ENCODE measurements at places on chromosomes 12 and 14.

- DNase-seq = no peak
These were observed 34.6 kb downstream of the SLC6A12 start for GRCh38 chr12:179131-179884.

GRCh38 chr12:8698879-8699278 is 1.1 kb downstream of the RIMKLB start:
- no peak for DNase-seq

DNA sequence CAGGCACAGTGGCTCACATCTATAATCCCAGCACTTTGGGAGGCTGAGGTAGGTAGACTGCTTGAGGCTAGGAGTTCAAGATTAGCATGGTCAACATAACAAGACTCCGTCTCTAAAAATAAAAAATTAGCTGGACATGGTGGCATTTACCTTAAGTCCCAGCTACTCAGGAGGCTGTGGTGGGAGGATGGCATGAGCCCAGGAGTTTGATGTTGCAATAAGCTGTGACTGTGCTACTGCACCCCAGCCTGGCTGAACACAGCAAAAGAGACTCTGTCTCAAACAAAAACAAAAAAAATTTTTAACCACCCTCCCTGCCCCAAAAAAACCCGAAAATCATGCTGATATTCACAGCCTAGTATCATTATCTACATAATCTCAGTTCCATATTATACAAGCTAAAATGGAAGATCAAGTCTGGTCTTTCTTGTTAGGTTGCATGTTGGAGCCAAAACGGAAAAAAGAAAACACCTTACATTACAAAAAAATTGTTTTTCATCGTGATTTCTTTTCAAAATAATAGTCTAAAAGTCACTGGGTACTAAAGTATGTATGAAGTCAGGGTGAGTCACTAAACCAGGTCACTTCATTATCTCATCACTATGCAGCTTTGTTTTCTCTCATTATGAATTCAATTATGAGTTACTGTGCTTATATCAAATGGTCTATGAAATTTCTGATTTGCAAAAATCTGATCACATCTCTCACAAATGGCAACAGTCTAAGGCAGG is 13.8 kb downstream of the GXYLT1 start:
- no peak for DNase-seq

- DNase-seq = no peak
These were observed 25.4 kb downstream of the AP5M1 start for GRCh38 chr14:57293866-57294837.

DNA sequence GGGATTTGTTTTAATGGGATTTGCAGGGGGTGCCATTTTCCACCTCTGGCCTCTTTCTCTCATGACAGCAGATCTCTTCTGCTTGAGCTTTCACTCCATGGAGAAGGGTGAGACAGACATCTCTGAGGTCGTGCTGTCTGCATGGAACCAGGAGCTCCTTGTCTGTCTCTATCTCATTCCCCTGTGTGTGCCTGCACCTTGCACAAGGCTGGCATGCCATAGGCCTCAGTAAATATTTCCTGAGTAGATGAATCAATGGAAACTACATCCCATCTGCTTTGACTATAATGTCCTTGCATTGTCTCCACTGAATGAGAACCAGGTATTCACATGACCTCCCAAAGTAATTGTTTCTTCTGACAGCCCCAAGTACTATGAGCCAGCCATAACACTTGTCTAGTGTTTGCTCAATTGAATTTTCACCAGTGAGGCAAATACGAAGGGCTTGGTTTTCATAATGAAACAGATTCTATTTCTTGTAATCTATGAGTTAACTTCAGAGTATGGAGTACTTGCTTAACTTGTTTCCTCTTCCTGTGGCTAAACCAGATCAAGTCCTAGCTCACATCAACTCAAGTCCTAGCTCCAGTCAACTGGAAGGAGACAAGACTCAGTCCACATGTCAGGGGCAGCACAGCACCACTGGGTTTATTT is 32.3 kb downstream of the KCNK13 start:
- no peak for DNase-seq

DNA sequence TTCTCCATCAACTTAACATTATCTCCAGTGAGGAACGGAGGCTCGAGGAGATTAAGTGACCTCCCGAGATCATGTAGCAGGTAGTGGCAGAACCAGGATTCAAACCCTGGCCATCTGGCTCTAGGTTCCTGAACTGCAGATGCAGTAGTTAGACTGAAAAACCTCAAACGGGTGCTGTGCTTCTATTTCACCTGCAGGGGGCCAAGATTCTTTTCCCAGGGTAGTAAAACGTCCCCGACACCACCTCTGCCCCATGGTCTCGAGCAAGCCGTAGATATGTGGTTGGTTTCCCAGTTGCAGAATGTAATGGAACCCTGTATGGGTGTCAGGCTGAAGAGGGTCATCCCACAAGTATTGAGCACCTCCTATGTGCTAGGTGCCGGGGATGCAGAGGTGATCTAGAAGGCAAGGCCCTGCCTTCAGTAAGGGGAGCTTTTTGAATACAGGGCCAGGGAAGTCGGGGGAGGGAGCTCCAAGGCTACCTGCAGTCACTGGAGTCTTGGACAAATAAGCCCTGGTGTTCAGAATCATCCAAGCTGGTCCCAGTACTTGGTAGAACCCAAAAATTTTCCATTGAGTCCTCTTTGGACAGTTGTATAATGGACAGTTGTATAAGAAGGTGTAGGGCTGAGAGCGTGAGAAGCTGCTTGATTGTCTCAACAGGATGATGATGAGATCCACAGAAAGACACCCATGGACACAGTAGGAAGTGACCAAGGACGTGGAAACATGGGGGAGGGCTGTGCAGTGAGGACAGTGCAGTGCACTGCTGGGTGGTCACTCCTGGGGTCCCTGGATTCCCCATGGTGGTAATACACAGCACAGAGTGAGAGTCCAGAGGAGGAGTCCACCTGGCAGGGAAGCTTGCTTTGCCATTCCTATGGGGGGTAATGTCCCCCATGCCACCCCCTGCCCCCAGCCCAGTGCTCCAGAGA is 197.2 kb downstream of the CHST11 start:
- peak; percentile 28 for DNase-seq

- no peak for DNase-seq
These were observed 39.8 kb downstream of the OTX2 start for GRCh38 chr14:56770512-56770911.

GRCh38 chr12:110677206-110677911 is 11.6 kb downstream of the HVCN1 start:
- no peak for DNase-seq

DNA sequence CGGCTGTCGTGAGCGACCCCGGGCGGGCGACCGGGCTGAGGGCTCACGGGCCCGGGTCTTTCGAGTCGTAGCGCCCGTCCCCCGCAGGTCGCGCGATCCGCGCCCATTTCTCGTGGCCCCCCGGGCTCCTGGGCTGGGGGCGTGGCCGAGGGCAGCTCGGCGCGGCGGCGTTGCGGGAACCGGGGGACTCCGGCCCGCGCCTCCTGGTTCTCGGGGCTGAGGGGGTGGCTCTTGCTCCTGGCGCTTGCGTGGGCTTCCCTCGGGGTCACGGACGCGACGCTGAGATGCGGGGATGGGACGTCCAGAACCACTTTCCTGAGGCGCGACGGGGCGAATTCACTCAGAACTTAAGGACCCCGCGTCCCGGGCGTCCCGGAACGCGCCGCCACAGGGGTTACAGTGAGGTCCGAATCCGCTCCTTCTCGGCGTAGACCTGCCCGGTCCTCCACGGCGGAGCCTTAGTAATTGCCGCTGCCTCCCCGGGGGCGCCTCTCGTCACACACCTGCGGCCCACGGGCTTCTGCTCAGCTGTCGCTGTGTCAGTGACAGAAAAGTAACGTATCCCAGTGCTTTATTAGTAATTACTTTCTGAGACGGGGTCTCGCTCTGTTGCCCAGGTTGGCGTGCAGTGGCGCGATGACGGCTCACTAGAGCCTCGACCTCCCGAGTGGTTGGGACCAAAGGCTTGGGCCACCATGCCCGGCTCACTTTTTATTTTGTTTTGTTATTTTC is 606 bp downstream of the EP400 start:
- DNase-seq = peak; percentile 43

- DNase-seq = no peak
These were observed 1554.5 kb upstream of the FLRT2 start for GRCh38 chr14:83975435-83975834.

DNA sequence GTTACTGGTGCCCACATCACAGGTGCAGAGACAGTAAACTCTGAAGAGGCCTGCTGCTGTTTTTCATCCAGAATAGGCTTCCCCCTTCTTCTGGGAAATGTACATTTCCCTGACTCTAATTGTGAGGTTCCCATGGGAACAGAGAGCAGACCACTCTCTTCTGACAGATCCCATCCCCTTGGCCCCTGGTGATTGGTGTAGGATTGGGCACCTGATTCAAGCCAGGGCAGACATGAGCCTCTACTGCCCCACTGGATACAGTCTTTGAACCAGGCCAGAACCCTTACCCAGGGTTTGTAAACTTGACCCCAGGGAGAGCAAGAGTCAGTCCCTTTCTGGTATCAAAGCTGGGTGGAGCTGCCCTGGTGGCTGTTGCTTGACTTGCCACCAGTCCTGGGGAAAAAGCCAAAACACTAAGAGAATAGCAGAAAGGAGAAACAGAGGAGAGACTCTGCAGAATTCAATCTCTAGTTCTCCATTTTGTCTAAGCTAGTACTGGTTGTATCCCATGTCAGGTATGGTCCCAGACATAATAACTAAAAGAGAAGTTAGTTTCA is 14.8 kb upstream of the NFYB start:
- no peak for DNase-seq

- no peak for DNase-seq
These were observed 84.4 kb upstream of the DDHD1 start for GRCh38 chr14:53237488-53237887.

DNA sequence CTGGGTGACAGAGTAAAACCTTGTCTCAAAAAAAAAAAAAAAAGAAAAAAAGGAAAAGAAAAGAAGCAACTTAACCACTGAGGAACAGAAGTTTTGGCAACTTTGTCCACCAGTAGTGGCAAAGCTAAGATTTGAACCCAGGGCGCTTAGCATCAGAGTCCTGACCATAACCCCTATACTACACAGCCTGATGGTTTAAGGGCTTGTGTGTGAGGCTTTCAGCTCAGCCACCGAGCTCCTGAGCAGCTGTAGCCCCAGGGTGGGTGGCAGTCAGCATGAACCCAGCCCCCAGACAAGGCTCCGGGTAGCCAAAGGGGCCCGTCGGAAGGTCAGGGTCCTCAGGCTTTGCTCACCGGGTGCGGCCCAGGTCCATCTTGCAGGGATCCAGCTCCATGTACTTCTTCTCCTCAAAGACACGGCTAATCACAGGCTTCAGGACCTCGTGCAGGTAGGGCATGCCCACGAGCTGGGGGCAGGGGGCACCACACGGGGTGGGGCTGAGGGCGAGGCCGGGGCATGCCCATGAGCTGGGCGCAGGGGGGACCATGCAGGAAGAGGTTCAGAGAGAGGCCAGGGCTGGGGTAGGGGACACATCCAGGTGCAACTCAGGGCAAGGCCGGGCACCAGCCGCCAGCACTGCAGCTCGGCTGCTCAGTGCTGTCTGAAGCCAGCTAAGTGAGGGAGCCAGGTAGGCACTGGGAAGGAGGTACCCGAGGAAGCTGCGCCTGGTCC is 20.9 kb downstream of the RASAL1 start:
- no peak for DNase-seq

GRCh38 chr14:70473825-70474224 is 21.9 kb downstream of the ADAM21 start:
- DNase-seq = no peak

DNA sequence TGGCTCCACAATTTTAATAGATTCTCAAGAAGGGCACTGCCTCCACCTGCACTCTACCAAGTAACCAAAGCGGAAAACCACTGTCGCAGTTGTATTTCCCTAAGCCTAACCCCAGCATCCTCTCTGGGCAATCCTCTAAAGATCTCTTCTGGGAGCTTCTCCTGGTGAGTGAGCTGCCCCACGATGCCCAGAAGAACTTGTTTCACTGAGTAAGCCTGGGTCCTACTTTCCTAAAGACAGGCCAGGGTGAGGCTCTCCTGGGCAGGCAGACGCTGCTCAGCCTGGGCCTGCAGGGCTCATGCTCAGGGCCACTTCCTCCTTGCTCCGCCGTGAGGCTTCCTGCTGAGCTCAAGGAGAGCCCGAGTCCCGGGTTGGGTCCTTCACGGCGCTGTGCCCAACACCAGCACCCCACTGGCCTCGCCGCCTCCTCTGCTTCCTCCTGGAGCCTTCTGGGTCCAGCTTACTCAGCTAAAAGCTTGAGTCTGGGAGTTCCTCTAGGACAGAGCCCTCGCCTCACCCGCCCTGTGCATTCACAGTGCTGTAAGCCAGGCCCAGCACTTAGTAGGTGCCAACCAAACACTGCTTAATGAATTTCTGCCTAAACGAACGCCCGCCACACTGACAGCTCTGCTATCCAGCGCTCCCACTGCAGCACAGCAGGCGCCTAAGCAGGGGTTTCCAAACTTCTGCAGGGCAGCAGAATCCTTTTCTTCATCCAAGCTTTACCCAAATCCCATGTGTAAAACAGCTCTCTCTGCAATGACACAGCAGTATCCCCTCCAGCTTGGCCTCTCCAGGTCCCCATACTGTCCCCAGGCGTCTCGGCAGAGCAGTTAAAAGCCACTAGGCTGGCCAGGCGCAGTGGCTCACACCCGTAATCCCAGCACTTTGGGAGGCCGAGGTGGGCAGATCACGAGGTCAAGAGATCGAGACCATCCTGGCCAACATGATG is 5.7 kb downstream of the RAB35 start:
- DNase-seq = peak; percentile 46

GRCh38 chr14:75865531-75865930 is 116.3 kb downstream of the TGFB3 start:
- DNase-seq = no peak

DNA sequence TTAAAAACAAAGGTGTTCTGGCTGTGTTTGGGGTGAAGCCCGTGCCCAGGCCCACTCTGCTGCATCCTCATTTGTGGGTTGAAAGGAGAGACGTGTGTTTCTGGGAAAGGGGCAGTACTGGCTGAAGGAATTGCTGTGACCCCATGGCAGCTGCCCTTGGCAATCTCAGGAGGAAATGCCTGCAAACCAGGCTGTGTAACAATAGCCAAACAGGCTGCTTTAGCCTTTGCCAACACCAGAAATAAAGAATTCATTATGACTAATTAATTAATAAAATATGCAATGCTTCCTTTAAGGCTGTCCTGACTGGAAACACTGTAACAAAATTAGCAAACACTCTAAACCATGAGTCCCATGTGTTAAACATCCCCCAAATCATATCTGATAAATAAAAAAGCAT is 53.0 kb upstream of the KRR1 start:
- no peak for DNase-seq

- DNase-seq = no peak
These were observed 57.5 kb downstream of the PLEKHA5 start for GRCh38 chr12:19186722-19187661.

DNA sequence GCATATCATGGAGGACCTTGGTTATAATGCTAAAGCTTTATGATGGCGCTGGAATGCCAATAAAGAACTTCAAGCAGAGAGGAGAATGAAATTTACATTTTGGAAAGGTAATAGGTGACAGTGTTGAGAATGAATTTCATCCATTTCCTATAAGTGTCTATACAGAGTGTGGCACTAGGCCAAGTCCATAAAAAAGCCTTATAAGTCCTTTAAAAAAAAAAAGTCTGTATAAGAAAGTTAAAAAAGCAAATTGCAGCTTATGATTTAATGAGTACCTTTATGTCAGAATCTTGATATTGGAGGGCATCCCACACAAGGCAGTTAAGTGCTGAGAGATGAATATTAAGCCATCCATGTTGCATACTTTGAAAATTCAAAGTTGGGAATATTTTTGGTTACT is 62.4 kb downstream of the ATF7IP start:
- no peak for DNase-seq

GRCh38 chr12:22014041-22014782 is 31.8 kb upstream of the CMAS start:
- no peak for DNase-seq

GRCh38 chr14:104323551-104324175 is 185.3 kb downstream of the KIF26A start:
- DNase-seq = no peak

GRCh38 chr14:42517806-42518500 is 911.3 kb downstream of the LRFN5 start:
- no peak for DNase-seq
